Activated T-helper 9 cell treated with anti-CD3 and anti-CD28 coated beads, Interleukin-2, amount 50 U/mL, for 16 hours (primary cell): ENCODE measurements at places on chromosomes 13 and 19.

DNA sequence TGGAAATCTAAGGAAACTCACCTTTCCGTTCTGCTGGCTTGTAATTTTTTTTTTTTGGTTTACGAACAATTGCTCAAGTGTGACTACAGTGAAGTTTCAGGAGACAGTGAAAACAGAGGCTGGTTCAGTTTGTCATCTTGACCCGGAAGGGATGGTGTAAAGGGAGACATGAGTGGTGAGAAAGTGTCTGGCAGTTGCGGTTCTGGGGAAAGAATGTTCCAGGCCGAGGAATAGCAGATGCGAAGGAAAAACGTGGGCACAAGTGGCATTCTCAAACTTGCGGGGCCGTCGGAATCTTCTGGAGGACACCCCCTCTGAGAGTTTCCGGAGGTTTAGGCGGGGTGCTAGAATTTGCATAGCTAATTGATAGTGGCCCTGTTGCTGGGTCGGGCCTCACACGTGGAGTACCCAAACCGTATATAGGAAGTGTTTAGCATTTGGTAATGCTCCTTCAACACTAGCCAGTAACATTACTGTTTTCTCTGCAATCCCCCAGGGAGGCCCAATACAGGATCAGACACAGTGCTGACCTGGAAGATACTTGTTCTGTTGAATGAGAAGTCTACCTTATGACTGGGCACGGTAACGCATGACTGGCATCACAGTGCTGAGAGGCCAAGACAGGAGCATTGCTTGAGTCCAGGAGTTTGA, 2.8 kb upstream of the TNFSF9 start:
- DNase-seq, result no peak

GRCh38 chr19:32397671-32398101, 7.9 kb upstream of the DPY19L3 start:
- DNase-seq, result no peak

DNA sequence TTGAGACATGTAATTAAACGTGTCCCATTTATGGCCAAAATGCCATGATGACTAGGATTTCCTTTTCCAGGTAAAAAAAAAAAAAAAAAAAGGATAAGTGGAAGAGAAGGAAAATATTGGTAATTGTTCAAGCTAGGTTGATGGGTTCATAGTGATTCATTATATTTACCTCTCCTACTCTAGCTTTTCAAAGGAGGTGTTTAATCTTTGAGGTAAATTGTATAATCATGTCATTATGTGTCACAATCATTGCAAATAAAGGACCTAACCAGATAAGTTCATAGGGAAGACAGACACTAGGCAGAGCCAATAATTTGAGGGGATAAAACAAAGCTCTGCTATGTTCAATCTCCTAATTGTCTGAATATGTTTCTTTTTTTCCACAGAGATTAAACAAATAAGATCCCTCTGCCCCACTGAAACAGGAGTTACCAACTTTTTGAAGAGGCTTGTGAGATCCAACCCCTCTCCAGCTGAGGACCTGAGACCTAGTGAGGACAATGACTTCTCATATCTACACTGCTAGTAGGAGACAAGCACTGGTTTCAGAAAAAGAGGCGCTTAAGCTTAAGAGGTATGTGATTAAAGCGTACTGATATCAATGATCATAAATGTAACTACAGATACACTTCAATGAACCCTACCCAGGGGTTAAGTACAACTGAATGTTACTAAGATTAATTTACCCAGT, 61.4 kb downstream of the USP12 start:
- DNase-seq, result no peak

GRCh38 chr19:16889366-16889882, 625 bp downstream of the F2RL3 start:
- DNase-seq, result no peak

DNA sequence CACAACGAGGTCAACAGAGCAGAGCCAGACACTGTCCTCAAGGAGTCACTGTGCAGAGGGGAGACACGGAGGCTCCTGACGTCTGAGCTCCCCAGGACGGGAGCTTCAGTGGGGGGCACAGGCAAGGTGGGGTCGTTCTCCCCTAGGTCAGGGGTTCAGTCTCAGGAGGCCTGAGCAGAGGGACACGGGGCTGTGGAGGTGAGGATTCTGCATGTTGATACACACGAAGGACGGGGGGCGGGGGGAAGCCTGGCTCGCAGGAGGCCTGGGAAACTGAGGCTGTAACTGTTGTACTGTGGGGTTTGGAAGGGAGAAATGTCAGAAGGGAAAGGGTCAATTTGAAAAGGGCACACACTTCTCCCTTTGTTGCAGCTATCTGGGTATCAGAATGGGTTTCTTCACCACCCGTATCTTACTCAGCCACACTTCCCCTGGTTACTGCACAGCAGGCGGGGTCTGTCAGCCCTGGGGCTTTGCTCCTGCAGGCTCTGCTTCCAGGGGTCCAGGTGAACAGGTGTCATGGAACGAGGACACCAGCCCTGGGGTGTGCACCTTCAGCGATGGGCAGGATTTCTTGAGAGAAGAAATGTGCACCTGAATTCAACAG, 748 bp upstream of the SIGLEC8 start:
- no peak for DNase-seq
